ENCODE measurements at places on chromosomes 5 and 9. TPM values are rescaled to one million over a fixed set of nuclear protein-coding genes. Genes with fewer than 3 reads are reported as not detected.

The RNF208 gene
- total RNA-seq = 0.19 TPM

The CAST gene
- 122 TPM for total RNA-seq

The FCN2 gene
- not detected for total RNA-seq

The TMEM171 gene
- 7.0 TPM for total RNA-seq

Data from endothelial cell of coronary artery (primary cell).